Myometrial cell (primary cell): ENCODE measurements at places on chromosomes 12 and 14. TPM values are rescaled to one million over a fixed set of nuclear protein-coding genes. Genes with fewer than 3 reads are reported as not detected.

The PTPRO gene
- under 0.01 and 0.35 TPM in 2 replicates for total RNA-seq

The HOXC4 gene
- total RNA-seq: 0.58 TPM in 1 of 2 replicates, not detected in the other

The FZD10 gene
- under 0.01 TPM in 1 of 2 replicates, not detected in the other for total RNA-seq

The MAP4K5 gene
- total RNA-seq: 48.9 and 65.2 TPM in 2 replicates

The LIN7A gene
- 11.2 and 19.5 TPM in 2 replicates for total RNA-seq

The CHFR gene
- total RNA-seq: 33.5 and 39.5 TPM in 2 replicates
